ENCODE measurements at places on chromosomes 5 and 9.
A peak's percentile ranks its signal among the peaks of the same experiment; 100 is the strongest.

DNA sequence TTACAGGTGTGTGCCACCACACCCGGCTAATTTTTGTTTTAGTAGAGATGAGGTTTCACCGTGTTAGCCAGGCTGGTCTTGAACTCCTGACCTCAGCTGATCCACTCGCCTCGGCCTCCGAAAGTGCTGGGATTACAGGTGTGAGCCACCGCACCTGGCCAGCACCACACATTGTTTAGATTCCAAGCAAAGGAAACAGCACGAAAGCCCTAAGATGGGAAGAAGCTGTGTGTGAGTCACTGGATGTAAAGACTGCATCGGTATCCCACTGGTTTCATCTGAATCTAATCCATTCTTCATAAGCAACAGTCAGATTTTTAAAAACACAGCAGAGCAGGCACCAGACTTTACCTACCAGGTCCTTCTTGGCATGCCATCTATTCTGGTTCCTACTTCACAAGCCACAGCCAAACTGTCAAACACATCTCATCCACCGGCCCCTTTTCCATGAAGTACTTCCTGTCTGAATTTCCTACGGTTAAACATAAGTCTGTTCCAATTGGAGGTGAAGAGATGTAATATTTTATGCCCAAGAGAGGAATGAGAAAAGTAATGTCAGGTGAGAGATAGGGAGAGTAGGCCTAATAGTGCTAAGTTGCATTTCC is 17.4 kb downstream of the UBTD2 start:
- H3K4me1 ChIP-seq = peaks cover 15% of the 10 kb centered on the region
- no peak for DNase-seq
- H3K27ac ChIP-seq = peak overlapping the region; percentile 44
- no peak overlapping the region for H3K4me3 ChIP-seq
- peaks cover 80% of the 10 kb centered on the region for H3K36me3 ChIP-seq

GRCh38 chr5:72954389-72954788 is 1.5 kb upstream of the FCHO2 start:
- H3K27ac ChIP-seq = no peak overlapping the region
- H3K4me3 ChIP-seq = peak overlapping the region; percentile 81
- no peak for DNase-seq
- no peaks in the 10 kb centered on the region for H3K36me3 ChIP-seq

DNA sequence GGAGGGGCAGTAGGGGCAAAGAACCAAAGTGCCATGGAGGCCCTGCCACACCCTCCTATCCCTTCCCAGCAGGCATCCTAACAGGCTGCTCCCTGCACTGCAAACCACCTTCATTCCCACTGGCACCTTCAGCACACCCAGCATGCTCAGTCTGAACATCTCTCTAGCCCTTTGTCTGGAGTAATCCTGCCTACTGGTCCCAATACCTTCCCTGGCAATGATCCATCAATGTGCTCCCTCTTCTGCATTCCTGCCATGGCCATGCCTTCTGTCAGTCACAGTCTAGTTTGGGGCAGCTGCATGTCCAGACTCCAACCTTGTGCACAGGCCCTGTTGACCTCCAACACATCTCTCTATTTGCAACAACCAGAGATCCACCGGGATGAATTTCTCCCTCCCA is 4.9 kb downstream of the MACROH2A1 start:
- H3K4me1 ChIP-seq = peaks cover 65% of the 10 kb centered on the region
- no peak overlapping the region for H3K4me3 ChIP-seq
- no peaks in the 10 kb centered on the region for H3K27me3 ChIP-seq

GRCh38 chr9:5851445-5851844 is 18.5 kb upstream of the ERMP1 start:
- H3K36me3 ChIP-seq = no peaks in the 10 kb centered on the region
- no peak for DNase-seq
- H3K4me1 ChIP-seq = peaks cover 46% of the 10 kb centered on the region
- H3K27ac ChIP-seq = no peak overlapping the region
- no peak overlapping the region for H3K4me3 ChIP-seq

- no peaks in the 10 kb centered on the region for H3K4me1 ChIP-seq
- peaks cover 16% of the 10 kb centered on the region for H3K27me3 ChIP-seq
- no peak overlapping the region for H3K4me3 ChIP-seq
- H3K27ac ChIP-seq = no peak overlapping the region
- H3K36me3 ChIP-seq = no peaks in the 10 kb centered on the region
- DNase-seq = no peak
These were observed 9.4 kb downstream of the GABRP start for GRCh38 chr5:170792878-170793277.

DNA sequence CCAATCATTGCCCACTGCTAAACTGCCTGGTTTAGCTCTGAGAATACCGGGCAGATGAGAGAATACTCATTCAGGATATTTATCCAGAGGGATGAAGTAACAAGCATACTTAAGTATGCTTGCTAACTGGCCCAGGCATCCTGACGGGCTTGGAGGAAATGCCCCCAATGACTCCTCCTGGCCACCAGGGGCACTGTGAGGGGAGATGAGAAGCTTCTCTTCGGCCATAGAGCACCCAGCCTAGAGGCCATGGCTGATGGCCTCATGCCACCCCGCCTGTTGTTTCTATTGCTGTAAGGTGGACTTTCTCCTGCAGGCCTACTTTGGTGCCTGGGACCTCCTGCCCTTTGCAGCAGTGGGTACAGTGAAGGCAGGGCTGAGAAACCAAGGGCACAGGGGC is 134.5 kb upstream of the FSTL4 start:
- H3K36me3 ChIP-seq = no peaks in the 10 kb centered on the region
- H3K4me3 ChIP-seq = no peak overlapping the region
- H3K27ac ChIP-seq = no peak overlapping the region
- peaks cover 7% of the 10 kb centered on the region for H3K4me1 ChIP-seq

GRCh38 chr5:122339591-122339990 is 27.6 kb downstream of the SNCAIP start:
- H3K4me3 ChIP-seq = no peak overlapping the region
- no peaks in the 10 kb centered on the region for H3K36me3 ChIP-seq
- no peaks in the 10 kb centered on the region for H3K4me1 ChIP-seq
- H3K27ac ChIP-seq = no peak overlapping the region

DNA sequence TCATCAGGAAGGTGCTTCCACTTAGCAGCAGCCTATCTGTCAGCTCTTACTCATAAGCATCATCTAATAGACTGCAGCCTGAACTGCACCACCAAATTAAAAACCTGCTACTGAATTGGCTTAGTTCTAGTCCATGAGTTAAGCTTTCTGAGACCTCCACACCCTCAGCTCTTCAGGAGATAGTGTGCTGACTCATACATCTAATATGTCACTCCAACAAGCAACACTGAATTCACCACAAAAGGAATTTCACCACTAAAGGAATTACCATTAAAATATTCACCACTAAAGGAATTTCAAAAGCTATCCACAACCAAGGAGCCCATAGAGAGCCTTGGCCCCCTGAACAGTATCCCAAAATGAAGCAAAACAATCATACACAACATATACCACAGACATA is 418.5 kb upstream of the RORB start:
- no peaks in the 10 kb centered on the region for H3K36me3 ChIP-seq
- no peak overlapping the region for H3K27ac ChIP-seq
- H3K4me1 ChIP-seq = no peaks in the 10 kb centered on the region
- H3K4me3 ChIP-seq = no peak overlapping the region

DNA sequence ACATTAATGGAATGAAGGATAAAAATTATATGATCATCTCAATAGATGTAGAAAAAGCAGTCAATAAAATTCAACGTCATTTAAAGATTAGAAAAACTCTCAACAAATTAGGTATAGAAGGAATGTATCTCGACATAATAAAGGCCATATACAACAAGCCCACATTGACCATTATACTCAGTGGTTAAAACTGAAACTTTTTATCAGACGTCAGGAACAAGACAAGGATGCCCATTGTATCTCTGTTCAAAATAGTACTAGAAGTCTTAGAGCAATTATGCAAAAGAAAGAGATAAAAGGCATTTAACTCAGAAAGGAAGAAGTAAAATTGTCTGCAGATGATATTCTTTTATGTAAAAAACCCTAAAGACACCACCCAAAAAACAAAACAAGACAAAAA is 40.8 kb downstream of the C9 start:
- H3K4me1 ChIP-seq = no peaks in the 10 kb centered on the region
- no peak for DNase-seq
- H3K27me3 ChIP-seq = no peaks in the 10 kb centered on the region
- no peak overlapping the region for H3K27ac ChIP-seq
- H3K36me3 ChIP-seq = no peaks in the 10 kb centered on the region

GRCh38 chr9:120734607-120735410 is 20.5 kb upstream of the MEGF9 start:
- DNase-seq = no peak
- no peak overlapping the region for H3K4me3 ChIP-seq
- H3K27ac ChIP-seq = no peak overlapping the region
- H3K4me1 ChIP-seq = peaks cover 31% of the 10 kb centered on the region

DNA sequence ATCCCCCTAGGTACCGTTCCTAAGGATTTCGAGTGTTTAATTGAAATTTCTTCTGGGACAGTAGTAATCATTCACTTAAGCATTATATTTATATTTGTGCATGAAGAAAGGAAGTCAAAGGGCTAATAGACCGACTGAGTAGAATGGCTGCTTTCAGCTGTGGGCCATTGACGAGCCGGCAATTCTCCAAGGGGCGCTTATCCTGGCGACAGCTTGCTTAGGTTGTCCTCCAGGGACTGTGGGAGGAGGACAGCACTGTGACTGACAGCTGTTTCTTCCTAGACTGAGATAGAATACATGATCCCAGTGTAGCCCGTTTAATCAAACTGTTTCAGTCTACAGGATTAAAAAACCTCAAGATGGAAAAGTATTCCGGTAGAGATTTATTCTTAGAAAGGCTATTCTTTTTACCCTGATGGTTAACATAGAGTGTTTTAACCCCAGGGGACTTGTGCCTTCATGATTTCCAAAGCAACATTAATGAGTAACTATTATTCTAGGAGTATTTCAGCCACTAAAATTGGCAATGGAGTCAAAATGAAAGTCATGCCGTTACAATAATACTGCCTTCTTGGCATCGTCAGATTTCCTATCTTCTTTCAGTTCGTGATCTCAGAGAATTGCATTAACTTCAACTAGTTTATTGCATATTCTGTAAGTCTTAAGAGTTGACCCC is 943.1 kb upstream of the WWC1 start:
- H3K36me3 ChIP-seq = no peaks in the 10 kb centered on the region
- H3K4me1 ChIP-seq = peaks cover 11% of the 10 kb centered on the region
- no peak overlapping the region for H3K27ac ChIP-seq
- no peak overlapping the region for H3K4me3 ChIP-seq
- H3K27me3 ChIP-seq = no peaks in the 10 kb centered on the region

DNA sequence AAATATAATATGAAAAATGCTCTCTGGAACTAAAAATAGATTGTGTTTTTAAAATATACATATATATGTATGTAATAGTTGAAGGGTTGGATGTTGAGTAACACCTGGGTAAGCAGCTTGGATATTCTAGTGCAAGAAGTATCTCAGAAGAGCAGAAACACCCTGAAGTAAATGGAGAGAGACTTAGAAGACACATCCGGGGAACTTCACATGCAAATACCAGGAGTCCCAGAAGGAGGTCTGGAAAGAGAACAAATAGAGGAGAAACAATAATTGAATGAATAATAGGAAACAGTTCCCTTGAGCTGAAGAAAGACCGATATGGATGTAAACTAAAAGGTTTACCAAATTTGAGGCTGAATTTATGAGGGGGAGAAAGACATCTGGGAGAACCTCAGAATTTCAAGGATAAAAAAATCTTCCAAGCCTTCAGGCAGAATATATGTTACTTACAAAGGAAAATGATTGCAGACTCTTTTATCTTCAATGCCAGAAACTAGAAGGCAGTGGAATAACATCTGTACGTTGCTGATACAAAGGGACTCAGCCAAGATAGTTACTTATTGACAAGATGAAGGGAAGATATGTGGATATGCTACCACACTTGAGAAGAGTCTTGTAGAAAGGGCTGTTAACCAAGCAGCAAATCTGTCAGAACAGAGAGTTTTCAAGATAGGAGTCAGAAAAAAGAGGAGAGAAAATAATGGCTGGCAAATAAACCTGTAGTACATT is 42.7 kb downstream of the HSDL2 start:
- H3K4me1 ChIP-seq = no peaks in the 10 kb centered on the region
- no peaks in the 10 kb centered on the region for H3K27me3 ChIP-seq
- H3K4me3 ChIP-seq = no peak overlapping the region

GRCh38 chr5:132669966-132670882 is 3.6 kb upstream of the IL4 start:
- H3K27me3 ChIP-seq = peaks cover 17% of the 10 kb centered on the region
- no peaks in the 10 kb centered on the region for H3K4me1 ChIP-seq
- no peak for DNase-seq

DNA sequence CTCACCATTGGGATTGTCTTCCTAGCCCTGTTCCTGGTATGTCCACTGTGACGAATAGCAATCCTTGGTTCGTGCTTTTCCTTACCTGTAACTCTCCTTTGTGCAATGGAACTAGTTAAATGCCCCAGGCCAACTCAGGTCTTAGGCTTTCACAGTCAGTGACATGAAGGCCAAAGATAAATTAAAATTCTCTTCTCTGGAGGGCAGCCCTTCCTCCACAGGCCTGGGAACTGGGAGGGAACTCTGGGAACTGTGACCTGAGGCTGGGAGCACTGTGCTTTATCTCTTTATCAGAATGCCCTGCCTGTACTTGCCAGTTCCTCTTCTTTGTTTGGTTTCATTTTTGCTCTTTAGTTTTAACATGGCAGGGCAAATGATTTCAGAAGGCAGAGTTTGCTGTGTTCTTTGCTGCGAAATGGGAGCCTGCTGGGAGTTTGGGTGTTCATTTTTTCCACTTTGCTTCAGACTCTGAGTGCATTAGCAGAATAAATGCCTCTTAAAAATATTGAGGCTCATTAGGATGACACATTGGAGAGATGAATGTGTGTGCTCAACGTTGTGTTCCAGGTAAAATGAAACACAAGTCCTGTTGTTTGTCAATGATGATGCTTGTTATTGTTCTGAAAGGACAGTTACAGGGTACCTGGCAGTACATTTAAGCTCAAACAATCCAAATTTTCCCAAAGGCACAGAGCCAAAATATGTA is 118.1 kb downstream of the NUDT12 start:
- DNase-seq = no peak
- H3K27ac ChIP-seq = peak overlapping the region; percentile 2
- H3K4me3 ChIP-seq = no peak overlapping the region
- peaks cover 17% of the 10 kb centered on the region for H3K4me1 ChIP-seq
- H3K27me3 ChIP-seq = peaks cover 2% of the 10 kb centered on the region

GRCh38 chr5:91381239-91381773 is 1.8 kb downstream of the ARRDC3 start:
- H3K27me3 ChIP-seq = no peaks in the 10 kb centered on the region
- H3K4me3 ChIP-seq = peak overlapping the region; percentile 96
- H3K4me1 ChIP-seq = peaks cover 40% of the 10 kb centered on the region
- DNase-seq = no peak

Data from nephron progenitor cell (in vitro differentiated cells).